ENCODE measurements at places on chromosomes 7 and 10.

- DNase-seq: no peak
Measured at GRCh38 chr10:111116211-111116610, 39.4 kb downstream of the ADRA2A start.

DNA sequence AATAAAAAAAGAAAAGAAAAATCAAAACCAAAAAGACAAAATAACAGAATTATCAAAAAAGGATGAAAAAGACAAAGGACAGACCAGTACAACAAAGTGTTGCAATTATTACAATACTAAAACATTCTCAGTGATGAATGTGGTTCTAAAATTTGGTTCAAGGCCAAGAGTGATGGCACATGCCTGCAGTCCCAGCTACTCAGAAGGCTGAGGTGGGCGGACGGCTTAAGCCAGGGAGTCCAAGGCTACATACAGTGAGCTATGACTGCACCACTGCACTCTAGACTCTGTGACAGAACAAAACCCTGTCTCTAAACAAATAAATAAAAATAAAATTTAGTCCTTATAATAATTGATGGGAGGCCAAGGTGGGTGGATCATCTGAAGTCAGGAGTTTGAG lies 14.5 kb downstream of the BAZ1B start:
- no peak for DNase-seq

DNA sequence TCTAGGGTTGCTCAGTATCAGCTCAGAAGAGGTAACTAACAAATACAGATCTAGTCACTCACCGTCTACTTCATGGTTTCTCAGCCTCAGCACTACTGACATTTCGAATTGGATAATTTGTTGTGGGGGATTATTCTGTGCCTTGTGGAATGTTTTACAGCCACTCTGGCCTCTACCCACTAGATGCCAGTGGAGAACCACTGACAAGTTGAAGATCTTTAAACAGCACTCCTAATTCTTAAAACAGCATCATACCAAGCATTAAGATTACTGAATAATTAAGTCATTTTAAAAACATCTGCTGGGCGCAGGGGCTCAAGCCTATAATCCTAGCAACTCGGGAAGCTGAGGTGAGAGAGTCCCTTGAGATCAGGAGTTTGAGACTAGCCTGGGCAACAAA lies 82.6 kb downstream of the UPF2 start:
- DNase-seq: no peak

GRCh38 chr10:78974617-78975317 lies 94.0 kb upstream of the ZMIZ1 start:
- peak; percentile 99 for DNase-seq

- no peak for DNase-seq
Measured at GRCh38 chr7:48171202-48171601, at the start of gene ABCA13. Gene ABCA13 (plus strand): TSS chr7:48171458. CDS start chr7:48171484, 26 bp downstream.

GRCh38 chr10:716821-717220 lies 27.4 kb upstream of the DIP2C start:
- no peak for DNase-seq

DNA sequence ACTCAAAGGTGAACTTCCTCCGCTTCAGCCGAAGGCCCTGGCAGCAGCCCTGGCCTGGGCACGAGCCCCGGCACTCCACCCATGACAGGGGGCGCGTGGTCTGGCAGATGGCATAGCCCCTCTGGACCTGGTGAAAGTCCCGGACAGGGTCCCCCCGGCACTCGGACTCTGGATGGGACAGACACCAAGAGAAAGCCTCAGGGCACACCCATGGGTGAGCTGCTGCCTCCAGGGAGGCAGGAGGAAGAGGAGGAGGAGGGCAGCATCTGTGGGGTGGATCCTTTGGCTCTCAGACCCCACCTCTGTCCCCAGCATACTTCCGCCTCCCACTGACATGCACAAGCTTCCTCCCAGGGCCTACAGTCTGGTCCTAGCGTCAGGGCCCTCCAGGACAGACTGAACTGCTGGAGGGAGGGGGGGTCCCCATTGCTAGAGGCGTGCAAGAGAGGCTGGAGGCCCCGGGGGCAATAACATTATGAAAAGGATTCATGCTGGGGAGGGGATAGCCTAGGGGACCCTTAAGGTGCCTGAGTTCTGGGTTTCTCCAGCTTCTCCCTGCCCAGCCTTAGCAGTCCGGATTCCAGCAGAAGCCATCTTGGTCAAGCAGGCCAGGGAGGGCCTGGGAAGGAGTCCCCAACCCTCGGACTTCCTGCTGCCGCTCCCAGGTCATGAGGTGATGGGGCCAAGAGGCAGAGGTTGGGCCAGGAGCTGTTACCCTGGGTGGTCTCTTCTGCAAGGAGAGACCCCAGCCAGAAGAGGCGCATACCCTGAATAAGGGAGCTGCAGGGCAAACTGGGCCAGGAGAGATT lies 169.3 kb downstream of the LCOR start:
- no peak for DNase-seq

DNA sequence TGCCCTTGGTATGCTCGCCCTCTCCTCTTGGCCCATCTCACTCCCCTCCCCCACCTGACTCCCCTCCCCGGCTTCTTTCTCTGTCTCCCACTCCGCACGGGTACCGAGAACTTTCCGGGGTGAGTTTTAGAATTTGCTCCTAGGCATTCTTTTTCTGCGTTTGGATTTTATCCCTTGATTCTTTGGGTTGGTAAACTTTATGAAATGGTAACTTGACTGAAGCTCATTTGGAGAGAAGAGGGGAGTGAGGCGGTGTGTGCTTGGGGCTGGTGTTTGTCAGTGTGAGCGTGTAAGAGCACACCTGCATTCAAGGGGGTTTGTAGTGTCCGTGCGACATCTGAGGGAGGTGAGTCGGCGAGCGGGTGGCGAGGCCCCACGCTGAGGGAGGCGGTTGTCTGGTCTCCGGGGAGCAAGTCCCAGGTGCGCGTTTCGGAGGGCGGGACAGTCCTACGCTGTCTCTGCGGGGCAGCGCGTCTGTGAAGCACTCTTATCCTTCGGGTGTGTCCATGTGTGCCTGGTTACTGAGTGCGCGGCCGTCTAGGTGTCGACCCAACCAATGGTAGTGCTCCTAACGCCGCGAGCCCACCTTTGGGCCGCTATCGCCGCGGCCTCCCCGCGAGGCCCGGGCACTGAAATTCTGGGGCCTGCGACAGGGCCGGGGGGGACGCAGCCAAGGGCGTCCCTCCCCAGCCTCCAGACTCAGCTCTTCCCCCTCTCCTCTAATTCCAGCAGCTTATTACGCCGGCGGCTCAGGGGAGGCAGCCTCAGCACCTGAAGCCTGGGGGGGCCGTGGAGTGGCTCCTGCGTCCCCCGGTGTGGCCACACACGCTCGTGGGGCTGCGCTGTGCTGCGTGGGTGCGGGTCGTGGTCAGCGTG lies 2.6 kb upstream of the ZNF503 start:
- no peak for DNase-seq

DNA sequence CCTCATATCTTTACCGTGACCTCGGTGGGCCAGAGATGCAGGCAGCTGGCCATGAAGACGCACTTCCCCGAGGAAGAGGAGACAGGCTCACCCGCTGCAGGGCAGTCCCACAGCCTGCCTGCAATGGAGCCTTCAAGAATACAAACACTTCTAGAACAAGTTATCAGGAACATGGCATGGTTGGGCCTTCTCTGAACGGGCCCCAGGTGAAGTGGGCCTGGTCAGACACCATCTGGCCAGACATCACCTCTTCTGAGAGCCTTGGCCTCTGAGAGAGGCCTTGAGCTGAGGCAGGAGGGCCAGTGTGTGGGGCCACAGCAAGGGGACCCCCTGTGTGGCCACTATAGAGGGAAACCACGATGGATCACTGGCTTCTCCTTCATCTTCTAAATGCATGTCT lies 112.4 kb upstream of the GDF10 start:
- DNase-seq: no peak

GRCh38 chr7:151851145-151851751 lies 25.7 kb downstream of the PRKAG2 start:
- peak; percentile 98 for DNase-seq

DNA sequence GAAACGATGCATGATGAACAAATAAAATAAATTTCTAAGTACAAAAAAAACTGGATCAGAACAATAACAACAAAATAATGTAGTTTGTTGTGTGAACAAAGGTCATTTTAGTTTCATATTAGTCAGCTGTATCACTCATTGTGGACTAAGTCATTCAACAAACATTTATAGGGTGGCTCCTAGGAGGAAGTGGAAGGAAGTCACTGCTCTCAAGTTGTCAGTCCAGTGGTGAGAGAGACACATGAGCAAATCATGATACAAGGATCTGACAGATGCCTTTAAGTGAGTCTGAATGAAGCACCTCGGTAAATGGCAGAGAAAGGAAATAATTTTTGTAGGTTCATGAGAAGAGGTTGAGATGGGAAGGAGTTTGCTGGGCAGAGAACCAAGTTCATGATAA lies 56.8 kb downstream of the EPDR1 start:
- no peak for DNase-seq

- no peak for DNase-seq
Measured at GRCh38 chr7:134732728-134733127, 46.7 kb upstream of the CALD1 start.

DNA sequence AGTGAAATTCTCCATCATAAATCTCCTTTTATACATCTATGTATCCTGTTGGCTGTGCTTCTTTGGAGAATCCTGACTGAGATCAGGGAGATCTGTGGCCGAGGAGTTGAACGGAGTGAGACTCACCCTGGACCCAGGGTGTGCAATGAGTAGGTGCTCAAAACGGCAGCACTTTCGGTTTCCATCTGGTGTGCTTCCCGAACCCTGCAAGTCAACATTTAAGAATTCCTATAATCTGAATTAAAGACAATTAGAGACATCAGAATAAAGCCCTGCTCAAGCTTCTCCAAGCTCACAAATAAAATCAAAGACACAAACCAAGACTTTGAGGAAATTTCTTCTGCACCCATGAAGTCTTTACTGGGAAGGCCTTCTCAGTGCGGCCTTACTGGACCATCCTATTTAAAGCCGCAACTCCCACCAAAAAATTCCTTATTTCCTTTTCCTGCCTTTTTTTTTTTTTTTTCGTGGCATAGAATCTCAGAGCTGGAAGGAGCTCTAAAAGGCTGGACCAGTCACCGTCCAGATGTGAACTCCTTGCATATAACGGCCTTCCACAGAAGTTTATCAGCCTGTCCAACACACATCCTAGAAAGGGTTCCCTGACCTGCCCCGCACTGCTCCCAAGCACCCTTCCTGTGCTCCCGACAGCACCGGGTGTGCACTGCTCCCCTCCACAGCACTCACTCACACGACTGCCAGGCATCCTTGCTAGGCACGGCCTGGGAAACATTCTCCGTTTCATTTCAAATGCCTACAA lies 29.7 kb downstream of the GNA12 start:
- DNase-seq: no peak

GRCh38 chr7:47389923-47390630 lies 191.8 kb downstream of the TNS3 start:
- no peak for DNase-seq

GRCh38 chr10:87846023-87846422 lies 17.3 kb downstream of the KLLN start:
- no peak for DNase-seq

DNA sequence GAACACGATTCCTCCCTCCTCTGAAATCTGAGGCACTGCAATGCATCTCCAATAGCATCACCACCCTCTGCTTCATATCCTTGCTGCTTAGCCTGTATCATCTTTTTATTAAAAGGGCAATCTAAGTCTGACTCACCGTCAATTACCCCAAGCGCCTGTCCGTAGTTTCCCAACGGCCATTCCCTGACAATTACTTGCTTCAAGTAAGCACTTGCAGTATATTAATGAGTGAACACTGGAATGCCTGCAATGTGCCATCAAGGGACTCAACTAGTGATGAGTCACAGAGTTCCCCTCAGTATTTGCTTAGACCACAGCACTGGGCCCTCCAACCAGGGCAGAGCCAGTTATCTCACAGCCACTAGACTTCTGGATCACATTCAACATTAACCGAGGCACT lies 19.5 kb upstream of the PPP1R3C start:
- no peak for DNase-seq

DNA sequence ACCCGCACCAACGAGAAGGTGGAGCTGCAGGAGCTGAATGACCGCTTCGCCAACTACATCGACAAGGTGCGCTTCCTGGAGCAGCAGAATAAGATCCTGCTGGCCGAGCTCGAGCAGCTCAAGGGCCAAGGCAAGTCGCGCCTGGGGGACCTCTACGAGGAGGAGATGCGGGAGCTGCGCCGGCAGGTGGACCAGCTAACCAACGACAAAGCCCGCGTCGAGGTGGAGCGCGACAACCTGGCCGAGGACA lies 1.6 kb downstream of the VIM start:
- DNase-seq: no peak

GRCh38 chr10:24891823-24892222 lies 60.6 kb downstream of the PRTFDC1 start:
- DNase-seq: no peak

GRCh38 chr7:38070718-38071117 lies 107.3 kb upstream of the STARD3NL start:
- no peak for DNase-seq

GRCh38 chr10:90614631-90615030 lies 243.2 kb downstream of the HTR7 start:
- DNase-seq: no peak

- peak; percentile 41 for DNase-seq
Measured at GRCh38 chr10:93464776-93465388, 17.3 kb downstream of the MYOF start.

DNA sequence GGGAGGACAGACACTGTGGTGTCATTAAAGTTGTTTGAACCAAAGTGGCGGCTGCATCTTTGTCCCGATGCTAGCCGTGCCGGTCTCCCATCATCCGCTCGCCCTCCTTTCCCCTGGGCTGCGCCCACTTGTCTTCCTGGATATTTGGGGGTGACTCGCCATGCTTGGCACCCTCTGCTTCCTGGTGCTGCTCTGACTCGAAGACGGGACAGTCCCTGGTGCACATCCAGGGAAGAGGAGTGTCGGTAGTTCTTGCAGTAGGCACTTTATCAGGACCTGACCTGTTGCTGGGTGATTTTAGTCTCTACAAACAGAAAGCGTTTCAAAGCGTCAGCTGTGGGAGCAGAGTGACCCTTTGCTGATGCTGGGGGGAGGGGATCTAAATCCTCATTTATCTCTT lies 68.3 kb upstream of the DNAJB6 start:
- no peak for DNase-seq

DNA sequence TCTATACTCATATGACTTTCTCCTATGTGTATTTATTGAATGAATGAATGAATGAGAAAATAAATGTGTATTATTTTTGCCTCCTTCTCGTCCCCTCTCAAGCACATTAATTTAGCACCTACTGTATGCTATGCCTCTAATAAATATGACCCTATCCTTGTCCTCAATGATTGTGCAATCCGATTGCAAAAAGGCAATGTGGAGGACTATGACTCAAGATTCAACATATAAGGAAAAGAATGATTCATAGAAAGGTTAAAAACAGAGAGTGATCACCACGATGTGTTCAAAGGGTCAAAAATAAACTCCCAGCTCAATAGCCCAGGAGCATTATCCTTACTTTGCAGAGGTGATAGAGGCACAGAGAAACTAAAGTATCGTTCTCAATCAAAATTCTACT lies 322.8 kb upstream of the SORCS1 start:
- no peak for DNase-seq

GRCh38 chr7:99102361-99102760 lies 41.5 kb downstream of the SMURF1 start:
- DNase-seq: no peak

- DNase-seq: no peak
Measured at GRCh38 chr7:148967032-148967372, 61.3 kb downstream of the PDIA4 start.

- DNase-seq: no peak
Measured at GRCh38 chr10:94069884-94070283, 76.2 kb downstream of the PLCE1 start.

- DNase-seq: no peak
Measured at GRCh38 chr10:22427890-22428571, 82.7 kb downstream of the SPAG6 start.

All from CD14-positive monocyte (primary cell).